ENCODE measurements at places on chromosomes 12 and 14.

DNA sequence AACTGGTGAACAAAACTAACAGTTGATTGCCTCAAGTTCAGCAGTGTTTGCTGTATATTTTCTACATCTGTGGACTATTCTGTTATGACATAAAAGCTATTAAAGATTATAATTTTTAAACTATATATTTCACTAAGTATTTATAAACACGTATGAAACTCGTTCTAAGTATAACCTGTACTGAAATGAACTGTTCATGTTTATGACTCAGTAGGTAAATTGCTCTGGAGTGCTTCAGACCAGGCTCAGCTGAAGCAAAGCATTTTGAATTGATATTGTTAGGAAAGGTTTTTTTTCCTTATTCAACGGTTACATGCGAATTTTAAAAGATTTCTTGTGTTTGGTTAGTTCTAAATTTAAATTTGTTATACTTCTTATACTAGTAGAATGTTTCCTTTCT is 151.3 kb downstream of the RAD51B start:
- DNase-seq: no peak

GRCh38 chr12:6088921-6089747 is 35.3 kb downstream of the VWF start:
- peak; percentile 39 for DNase-seq

GRCh38 chr12:76519538-76519937 is 40.0 kb downstream of the OSBPL8 start:
- DNase-seq: no peak

GRCh38 chr12:82359115-82359478 is 768 bp downstream of the METTL25 start:
- DNase-seq: peak; percentile 21

DNA sequence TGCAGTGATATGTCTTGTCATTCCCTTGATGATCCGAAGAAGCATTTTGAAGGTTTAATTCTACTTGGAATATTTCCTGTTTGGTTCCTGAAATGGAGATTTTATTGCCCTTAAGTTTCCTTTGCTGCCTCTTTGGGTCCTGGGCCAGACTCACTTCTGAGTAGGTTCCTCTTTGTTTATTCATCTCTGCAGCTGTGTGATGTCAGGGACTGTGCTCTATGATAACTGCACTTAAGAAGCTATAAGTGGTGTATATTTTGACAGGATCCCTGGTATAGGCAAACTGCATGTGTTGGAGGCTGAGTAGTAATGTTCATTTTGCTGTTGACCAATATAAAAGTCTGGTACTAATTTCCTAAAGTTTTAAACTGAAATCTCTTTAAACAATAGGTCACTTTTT is at the start of gene KLRC4:
KLRC4 (minus strand) TSS at position 366 of the 400 bp plus-strand sequence; CDS start at position 184, 182 bp downstream.
- DNase-seq: no peak
